ENCODE measurements at places on chromosomes 4 and X.

DNA sequence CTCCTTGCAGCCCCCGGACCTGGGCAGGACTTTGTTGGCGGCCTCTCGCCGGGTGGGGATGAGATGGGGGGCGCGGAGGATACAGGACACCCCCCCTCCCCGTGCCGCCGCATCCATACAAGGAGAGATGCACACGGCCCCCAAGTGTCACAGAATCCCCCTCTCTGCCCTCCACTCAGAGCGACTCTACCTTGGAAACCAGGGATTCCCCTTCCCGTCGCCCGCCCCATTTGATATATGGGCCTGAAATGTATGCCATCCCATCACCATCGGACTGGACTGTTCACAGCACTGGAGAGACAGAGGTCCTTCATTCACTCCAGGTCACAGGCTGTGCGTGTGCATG lies 426 bp downstream of the PORCN start:
- DNase-seq: no peak

GRCh38 chrX:23403849-23404248 lies 69.2 kb downstream of the PTCHD1 start:
- DNase-seq: no peak

- no peak for DNase-seq
These were observed 358.2 kb upstream of the NR3C2 start for GRCh38 chr4:148800336-148800885.

GRCh38 chrX:40109288-40110008 lies 11.7 kb upstream of the BCOR start:
- DNase-seq: no peak

GRCh38 chrX:41661366-41662095 lies 27.2 kb upstream of the GPR34 start:
- DNase-seq: no peak

GRCh38 chrX:49157194-49157593 lies 5.4 kb upstream of the MAGIX start:
- no peak for DNase-seq

DNA sequence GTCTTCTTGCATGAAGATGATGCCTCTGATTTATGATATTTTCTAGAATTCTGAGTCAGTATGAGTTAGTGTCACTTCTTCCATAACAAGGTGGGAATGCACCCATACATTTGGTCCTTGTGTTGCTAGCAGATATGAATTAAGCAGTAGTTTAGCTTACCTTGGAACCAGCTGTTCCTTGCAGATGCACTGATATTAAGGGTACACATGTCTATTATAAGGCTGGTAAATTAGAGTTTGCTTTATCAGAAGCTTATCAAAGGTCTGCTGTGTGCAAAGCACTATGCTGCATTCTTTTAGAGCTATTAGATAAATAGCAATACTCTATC lies 36.5 kb downstream of the AFF1 start:
- DNase-seq: no peak

- DNase-seq: no peak
These were observed 283.2 kb upstream of the CPEB2 start for GRCh38 chr4:14719053-14719452.

GRCh38 chr4:100083289-100083688 lies 107.0 kb downstream of the DDIT4L start:
- no peak for DNase-seq

DNA sequence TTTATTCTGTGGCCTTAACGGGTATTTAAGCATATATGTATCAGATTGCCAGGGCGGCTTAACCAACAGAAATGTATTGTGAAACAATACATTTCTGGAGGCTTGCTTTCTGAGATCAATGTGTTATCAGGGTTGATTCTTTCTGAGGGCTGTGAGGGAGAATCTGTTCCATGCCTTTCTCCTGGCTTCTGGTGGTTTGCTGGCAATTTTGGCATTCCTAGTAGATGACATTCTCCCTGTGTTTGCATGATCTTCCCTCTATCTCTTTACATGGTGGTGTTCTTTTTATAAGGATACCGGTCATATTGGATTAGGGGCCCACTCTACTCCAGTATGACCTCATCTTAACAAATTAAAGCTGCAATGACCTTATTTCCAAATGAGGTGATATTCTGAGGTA lies 16.9 kb upstream of the CEP135 start:
- DNase-seq: no peak

DNA sequence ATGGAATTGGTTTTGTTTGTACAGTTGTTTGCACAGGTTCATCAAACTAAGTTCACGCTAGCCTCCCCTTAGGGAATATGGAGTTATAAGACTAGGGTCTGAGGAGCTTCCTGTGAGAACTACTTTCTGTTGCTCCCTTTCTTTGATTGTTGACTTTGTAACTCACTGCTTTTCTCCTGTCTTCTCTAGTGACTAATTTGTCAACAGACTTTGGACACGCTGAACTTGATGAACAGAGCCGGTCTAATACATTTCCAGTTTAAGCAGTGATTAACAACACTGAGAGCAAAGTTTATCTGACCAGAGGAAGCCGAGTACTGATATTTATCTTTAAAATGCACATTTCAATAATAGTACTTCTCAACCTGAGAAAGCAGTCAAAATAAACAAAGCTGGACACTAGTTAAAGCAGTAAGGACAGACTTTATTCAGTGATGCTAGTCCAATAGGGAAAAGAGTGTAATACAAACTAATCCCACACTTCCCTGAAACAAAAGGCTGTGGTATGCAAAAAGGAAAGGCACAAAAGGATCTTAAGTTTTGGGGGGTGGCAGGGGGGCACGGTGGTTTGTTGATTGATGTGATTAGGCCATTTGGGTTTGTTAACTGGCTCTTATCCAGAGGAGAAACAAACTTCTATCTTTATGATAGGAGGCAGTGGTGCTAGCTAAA lies 2.7 kb upstream of the NUDT9 start:
- no peak for DNase-seq

- DNase-seq: no peak
These were observed 26.9 kb upstream of the ARMCX2 start for GRCh38 chrX:101686574-101686973.

DNA sequence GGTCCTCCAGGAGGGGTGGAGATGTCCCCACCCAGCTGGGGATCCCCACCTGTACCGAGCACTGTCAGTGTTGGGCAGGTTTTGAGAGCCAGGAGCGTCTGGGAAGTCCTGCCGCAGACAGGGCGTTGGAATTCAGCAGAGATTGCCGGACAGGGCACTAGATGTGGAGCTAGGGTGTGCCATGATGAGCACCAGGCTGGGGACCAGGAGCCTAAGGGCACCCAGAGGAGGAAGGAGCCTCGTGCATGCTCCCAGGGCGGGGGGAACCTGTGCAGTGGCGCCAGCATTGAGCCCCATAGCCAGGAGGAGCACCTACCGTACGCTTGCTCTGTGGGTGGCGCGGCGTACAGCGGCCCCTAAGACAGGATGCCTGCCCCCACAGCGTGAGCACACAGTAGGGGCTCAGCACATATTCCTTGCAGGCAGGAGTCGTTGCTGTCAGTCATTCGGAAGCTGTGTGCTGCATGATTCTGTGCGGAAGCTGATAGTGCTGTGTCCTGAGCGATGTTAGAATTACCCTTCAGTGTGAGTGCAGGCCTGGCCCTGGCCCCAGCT lies 18.8 kb upstream of the TADA2B start:
- no peak for DNase-seq

DNA sequence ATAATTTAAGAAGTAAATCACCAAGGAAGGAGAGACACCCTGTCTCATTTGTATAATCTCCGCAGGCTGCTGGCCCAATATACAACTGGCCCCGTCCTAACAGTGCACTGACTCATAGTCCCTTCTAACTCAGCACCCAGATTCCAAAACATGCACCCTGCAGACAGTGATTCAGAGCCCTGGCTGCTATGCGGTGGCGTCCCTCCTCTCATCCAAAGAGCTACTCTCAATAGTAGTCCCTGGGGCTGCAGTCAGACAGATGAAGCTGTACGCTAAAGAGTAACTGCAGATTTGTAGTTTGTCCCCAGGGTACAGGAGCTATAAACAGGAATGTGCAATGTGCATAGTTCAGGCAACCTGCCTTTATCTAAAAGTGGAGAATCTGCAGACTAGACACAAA lies 23.0 kb downstream of the GABRA3 start:
- DNase-seq: no peak

- no peak for DNase-seq
These were observed 45.6 kb downstream of the WDR19 start for GRCh38 chr4:39227906-39228305.

DNA sequence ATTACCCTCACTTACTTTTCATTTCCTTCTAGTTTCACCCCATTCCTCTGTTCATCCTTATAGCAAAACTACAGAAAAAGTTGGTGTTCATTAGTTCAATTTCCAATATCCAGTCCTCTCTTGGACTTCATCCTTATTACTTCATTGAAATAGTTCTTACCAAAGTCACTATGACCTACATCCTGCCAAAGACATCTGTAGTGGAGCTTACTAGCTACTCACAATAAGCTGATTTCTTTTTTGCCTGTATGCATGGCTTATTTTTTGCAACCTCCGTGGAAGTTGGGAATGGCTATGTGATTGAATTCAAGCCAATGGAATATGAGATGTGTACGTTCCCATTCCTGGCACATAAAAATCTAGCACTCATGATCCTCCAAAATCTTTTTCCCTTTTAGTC lies 4.6 kb upstream of the CDKL2 start:
- no peak for DNase-seq

- no peak for DNase-seq
These were observed 475.5 kb upstream of the ADGRL3 start for GRCh38 chr4:60724623-60725022.

DNA sequence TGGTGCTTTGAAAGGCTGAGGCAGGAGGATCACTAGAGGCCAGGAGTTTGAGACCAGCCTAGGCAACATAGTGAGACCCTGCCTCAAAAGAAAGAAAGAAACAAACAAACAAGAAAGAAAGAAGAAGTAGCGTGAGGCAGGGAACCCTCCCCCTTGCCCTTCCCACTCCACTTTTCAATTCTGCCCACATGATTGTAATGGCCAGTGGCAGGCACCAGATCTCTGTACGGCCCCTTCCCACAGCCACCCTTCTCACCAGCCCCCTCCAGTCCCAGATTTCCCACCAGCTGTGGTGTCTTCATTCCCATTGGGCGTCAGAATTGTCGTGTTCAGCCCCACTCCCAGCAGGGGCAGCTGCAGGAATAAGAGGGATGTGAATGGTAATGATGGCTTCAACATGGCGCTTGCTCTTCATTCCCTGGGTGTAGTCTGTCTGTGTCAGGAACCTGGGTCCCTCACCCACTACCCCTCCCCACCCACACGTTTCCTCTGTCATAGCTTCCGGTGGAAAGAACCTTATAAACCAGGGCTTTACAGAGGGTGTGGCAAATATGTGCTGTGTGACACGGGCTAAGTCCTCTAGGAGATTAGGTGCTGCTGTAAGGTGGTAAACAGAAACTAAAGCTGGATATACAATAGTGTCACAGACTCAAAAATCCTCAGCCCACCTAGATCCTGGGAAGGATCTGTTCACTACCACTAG lies at the start of gene IL2RG:
Gene IL2RG, minus strand, starts transcription at position 437 of the 703 bp plus-strand sequence. Its CDS starts 38 bp downstream, at position 399.
- peak; percentile 59 for DNase-seq

- no peak for DNase-seq
These were observed 3.7 kb downstream of the NDST3 start for GRCh38 chr4:118037955-118038354.

DNA sequence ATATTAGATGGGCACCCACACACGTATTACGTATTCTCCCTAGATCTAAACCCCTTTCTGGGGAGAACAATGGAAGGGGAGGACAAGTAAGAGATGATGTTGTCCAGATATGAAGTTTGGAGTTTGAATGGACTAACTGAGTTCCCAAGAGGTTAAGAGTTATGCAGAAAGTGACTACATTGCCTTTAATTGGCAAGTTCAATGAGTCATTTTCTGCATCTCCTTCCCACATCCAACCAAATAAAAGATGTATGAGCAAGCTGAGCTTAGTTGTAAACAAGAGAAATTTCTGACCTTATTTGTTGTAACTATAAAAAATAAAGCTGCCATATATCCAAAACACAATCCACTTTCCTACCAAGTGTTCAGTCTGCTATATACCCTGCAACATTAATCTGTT lies 50.5 kb downstream of the TIGD2 start:
- DNase-seq: no peak

DNA sequence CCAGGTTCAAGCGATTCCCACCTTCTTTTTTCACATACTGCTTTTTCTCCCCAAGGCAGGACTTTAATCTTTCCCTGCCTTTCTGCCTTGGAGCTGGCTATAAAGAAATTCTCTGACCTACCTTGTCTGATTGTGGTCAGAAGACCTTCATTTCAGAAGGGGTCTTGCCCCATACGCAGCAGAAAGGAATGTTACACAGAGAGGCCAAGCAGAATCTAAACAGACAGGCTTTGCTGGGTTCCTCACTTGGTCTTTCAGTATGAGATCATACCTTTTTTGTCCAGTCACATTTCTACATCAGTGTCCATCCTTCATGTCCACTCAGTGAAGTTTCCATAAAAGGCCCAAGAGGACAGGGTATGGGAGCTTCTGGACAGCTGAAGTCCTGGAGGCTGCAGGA lies 108.3 kb upstream of the RBPJ start:
- no peak for DNase-seq

DNA sequence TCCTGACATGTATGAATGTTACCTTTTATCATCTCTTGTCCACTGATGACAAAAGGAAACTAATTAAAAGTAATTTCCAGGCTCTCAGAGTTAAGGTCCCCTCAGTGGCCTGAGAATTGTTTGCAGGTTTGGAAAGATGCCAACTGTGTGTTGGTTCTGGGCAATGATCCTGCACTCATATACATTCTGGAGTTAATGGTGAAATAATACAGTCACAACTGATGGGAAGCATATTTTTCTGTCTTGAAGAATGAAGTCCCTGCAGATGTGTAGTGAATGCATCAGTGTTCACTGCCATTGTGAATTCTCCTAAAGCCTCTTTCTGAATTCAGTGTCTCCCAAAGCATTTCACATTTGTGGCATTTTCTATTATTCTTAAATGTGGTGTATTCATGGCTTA lies 238.1 kb upstream of the PPP1R2C start:
- DNase-seq: no peak

DNA sequence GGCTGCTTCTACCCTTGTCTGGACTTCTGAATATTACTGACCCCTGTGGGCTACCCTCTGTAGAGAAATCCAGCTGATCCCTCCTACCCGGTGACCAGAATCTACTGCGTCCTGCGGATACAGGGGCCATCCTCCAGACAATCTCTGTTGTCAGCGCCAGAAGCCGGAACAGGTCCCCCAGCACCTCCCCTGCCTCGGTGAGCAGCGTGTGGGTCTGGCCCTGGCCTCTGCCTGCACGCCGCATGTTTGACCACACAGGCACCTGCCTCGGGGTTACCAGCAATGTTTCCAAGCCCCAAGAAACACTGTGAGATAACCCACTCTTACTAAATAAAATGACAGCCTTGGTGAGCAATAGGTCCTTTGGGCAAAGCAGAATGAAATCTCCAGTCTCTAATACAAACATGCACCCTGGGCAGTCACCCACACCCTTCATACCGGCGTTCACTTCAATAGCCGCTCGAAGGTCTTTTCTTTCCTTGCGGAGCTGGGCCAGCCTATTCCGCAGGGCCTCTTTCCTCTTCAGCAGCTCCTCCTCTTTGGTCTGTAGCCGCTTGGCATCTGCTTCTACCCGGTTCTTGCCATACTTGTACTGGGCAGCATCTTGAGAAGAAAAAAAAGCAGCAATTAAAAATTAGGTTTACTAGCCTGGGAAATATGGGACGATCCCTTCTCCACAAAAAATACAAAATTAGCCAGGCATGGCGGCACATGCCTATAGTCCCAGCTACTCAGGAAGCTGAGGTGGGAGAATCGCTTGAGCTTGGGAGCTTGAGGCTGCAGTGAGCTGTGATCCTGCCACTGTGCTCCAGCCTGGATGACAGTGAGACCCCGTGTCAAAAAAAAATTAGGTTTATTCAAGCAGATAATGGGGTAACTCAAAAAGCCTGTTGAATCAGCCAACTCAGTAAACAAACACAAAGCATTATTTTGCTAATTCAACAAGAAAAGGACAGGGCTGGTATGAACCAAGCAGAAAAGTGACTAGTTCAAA lies 165.1 kb downstream of the AFAP1 start:
- no peak for DNase-seq
